ENCODE measurements at places on chromosomes 12 and 14.
A peak's percentile ranks its signal among the peaks of the same experiment; 100 is the strongest.

GRCh38 chr12:82688596-82688995 lies 1.9 kb downstream of the TMTC2 start:
- no peak for DNase-seq

DNA sequence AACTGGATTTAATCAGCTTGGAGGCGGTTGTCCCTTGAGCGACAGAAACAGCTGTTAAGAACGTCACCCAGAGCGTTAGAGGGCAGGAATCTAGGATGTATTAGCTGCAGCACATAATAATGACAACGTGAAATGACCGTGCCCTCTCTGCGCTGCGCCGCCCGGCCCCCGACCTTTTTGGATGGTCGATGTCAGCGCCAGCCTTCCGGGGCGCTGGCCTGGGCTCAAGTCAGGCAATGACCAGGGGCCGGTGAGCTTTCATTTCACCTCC lies 427 bp upstream of the TMEM120B start:
- no peak for DNase-seq

GRCh38 chr14:71661441-71661840 lies 270.8 kb upstream of the RGS6 start:
- DNase-seq, result no peak

- DNase-seq, result no peak
These were observed 32.4 kb downstream of the FERMT2 start for GRCh38 chr14:52918486-52918885.

DNA sequence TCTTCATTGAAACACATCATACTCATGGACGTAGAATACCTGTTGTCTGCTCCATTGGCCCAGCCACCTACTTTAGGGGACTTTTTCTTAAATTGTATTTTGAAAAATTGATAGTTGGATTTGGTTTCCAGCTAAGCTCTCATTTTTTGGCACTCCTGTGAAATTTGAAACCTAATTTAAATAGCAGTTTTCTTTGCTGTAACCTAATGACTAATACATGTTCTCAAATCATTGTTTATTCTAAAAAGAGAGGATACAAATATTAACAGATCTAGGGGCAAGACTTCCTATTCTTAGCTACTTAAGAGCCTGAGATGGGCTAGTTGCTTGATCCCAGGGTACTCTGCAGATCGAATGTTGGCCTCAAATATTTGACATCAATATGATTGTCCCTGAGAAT lies 78.9 kb downstream of the PLEKHA5 start:
- no peak for DNase-seq

GRCh38 chr12:128534906-128535305 lies 267.9 kb downstream of the TMEM132C start:
- no peak for DNase-seq

- no peak for DNase-seq
These were observed at the start of gene CLEC6A for GRCh38 chr12:8455727-8456360. CLEC6A (plus strand) TSS chr12:8455962; CDS start chr12:8456112, 150 bp downstream.

- DNase-seq, result no peak
These were observed 16.7 kb upstream of the IFNG start for GRCh38 chr12:68176257-68176656.

DNA sequence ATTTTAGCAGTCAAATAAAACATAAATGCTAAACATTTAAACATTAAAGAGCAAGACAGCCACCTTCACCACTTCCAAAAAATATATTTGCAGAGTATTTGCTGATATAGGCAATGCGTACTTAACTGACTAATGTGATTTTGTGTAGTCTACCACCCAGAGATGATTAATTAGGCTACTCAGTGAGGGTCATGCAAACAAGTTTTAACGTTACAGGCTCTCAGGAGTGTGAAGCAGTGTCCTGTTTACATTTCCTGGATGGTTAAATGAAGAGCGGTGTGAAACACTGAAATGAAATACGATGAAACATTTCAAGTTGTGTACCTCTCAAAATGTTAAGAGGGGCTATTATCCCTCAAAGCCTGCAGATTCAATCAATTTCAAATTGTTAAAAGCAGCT lies 165.8 kb upstream of the LRIG3 start:
- no peak for DNase-seq

GRCh38 chr14:86462193-86462753 lies 932.3 kb downstream of the FLRT2 start:
- peak; percentile 63 for DNase-seq

DNA sequence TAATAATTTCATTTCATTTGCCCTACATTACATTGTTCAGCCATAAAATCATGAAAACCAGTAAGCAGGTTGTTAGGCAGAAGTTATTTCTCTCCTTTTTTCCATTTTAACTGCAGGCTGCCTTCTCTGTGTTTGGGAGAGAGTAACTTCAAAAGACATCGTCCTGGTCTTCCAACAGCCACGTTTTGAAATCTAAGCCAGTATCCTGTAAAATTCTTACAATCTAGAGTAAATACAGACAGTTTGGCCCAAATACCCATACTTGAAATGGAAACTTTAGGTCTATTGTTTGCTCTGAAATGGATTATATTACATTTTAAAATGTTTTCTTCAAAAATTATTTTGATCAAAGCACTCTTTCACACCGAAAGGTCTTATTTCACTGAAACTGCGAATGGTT lies 66.1 kb upstream of the SLCO1C1 start:
- DNase-seq, result no peak

- peak; percentile 75 for DNase-seq
These were observed 75.6 kb upstream of the FRMD6 start for GRCh38 chr14:51576117-51576430.

- DNase-seq, result peak; percentile 60
These were observed 109.3 kb upstream of the MYF6 start for GRCh38 chr12:80598004-80598606.

DNA sequence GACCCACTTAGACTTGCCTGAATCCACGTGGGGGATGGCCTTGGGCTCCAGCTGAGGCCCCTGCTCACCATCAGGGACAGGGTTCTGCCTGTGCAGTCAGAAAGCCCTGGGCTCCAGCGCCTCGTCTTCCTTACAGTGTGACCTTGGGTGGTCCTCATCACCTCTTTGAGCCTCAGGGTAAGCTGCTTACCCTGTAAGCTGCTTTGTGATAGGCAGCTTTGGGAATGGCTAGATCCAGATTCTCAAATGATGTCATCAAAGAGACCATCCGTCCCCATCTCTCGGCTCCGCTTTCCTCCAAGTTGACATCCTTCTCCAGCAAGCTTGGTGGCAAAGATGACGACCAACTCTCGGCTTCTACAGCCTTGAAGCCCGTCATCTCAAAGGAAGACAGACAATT lies 127.0 kb downstream of the ADCK1 start:
- no peak for DNase-seq

GRCh38 chr14:68738559-68738958 lies 54.3 kb downstream of the ZFP36L1 start:
- DNase-seq, result no peak

DNA sequence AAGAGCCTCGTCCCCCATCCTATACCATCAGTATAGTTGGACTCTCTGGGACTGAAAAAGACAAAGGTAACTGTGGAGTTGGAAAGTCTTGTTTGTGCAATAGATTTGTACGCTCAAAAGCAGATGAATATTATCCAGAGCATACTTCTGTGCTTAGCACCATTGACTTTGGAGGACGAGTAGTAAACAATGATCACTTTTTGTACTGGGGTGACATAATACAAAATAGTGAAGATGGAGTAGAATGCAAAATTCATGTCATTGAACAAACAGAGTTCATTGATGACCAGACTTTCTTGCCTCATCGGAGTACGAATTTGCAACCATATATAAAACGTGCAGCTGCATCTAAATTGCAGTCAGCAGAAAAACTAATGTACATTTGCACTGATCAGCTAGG lies 13.6 kb downstream of the ARHGAP5 start:
- DNase-seq, result no peak

GRCh38 chr14:103329401-103330347 lies 4.4 kb upstream of the EIF5 start:
- DNase-seq, result no peak

- DNase-seq, result no peak
These were observed 75.9 kb downstream of the AKAP6 start for GRCh38 chr14:32404784-32405573.

DNA sequence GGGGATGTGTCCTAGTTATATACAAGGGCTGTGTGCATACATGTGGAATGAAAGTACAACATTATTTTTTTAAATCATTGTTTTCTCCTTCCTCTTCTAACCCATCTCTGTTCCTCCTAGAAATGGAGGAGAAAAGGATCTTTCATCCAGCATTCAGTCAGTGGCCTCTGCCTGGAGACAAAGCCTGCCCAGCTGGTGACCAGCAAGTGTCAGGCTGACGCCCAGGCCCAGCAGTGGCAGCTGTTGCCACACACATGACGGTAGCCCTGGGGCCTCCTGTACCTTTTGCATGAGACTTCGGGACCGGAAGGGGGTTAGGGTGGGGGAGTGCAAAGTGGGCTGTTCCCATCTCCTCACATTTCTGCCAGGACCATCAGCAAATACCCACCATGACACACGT lies 46.2 kb downstream of the ERH start:
- no peak for DNase-seq

GRCh38 chr14:33317675-33318074 lies 379.0 kb downstream of the NPAS3 start:
- DNase-seq, result no peak

DNA sequence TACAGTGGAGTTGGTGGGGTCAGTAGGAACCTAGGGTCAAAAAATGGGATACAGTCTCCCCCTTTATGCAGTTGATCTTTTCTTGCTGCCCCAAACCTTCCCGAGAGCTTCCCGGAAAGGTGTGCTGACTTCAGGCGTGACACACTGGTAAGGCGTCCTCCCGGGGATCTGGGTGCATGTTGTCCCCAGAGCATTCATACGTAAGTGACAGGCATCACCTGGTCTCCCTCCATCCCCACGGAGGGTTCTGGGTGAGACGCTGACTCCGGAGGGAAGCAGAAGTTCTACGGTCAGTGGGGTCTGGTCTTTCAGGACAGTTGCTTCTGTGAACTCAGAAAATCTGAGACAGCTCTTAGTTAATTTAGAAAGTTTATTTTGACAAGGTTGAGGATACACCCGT lies 159.6 kb upstream of the RTL1 start:
- DNase-seq, result no peak

DNA sequence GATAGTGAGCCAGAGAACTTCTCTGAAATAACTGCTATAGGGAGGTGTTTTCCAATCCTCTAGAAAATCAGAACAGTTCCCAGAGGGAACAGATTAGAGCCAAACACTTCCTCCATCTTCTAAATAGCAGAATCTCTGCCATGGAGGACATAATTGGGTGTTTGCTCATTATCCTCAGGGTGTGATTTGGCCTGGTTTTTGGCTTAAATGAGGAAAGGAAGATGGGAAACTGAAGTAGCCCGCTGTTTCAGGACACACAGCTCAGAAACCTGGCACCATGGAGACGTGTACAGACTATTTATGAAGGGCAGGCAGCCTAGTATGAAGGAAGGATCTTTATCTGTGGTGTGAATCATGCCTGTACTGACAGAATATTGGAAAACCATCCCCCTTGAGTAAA lies 231.7 kb upstream of the PRKD1 start:
- no peak for DNase-seq

- no peak for DNase-seq
These were observed 25.0 kb downstream of the SNX6 start for GRCh38 chr14:34604995-34605394.

DNA sequence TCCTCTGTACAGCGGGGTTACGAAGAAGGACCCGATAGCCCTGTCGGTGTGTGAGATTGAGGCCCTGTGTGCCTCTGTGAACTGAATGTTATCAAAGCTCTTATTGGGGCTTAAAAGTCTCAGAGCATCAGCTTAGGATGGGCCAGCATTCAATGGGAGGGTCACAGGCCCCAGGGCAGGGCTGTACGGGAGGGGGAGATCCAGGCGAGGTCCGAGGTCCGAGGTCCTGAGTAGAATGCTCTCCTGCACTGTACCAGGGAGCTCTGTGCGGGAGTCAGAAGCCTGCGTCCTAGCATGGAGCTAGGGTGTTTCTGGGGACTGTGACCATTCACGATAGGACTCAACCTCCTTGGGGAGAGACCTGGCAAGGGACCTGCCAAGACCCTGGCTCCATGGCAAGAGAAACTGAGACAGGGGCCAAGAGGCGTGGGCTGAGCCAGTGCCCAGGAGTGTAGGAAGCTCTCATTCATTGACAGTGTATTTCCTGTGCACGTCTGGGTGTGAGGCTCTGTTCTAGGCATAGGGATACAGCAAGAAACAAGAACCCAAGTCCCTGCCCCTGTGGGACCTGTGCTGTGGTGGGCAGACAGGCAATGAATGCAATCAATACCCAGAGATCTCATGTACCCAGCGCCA lies 12.0 kb upstream of the FAM181A start:
- no peak for DNase-seq

DNA sequence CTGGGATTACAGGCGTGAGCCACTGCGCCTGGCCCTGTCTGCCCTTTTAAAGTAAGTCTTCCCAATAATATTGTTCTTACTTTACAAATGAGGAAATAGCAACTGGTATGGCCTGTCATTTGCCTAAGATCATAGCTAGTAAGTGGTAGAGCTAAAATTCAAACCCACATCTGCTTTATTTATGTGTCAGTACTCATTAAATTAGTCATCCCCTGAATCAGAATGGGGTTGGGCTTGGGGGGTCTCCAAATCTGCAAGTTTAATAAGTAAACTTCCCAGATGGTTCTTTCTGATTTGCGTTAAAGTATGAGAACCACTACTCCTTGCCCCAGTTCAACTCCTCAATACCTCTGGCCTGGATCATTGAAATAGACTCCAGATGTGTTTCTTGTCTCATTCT lies 96.2 kb downstream of the FAR2 start:
- no peak for DNase-seq

- DNase-seq, result peak; percentile 83
These were observed 555.9 kb upstream of the TMEM132C start for GRCh38 chr12:127711108-127711507.

- no peak for DNase-seq
These were observed 2.4 kb upstream of the GPR65 start for GRCh38 chr14:88002421-88003075.

DNA sequence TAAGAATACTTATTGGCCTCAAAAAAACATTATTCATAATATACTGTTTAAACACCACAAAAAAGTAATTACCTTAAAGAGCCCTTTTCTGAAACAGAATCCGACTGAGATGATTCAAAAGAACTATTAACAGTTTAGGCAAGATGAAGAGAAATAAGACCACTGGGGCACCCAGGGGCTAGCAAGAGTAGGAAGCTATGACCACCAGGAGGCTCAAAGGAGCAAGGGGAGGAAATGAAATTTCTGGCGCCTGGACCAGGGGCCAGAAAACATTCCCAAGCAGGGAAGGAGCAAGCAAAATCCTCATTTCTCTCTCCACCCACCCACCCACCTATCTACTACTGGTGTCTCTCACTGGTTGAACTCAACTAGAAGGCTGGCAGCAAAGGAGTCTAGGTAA lies 6.3 kb upstream of the DCAF4 start:
- DNase-seq, result peak; percentile 56

GRCh38 chr12:115407036-115407435 lies 723.1 kb upstream of the TBX3 start:
- no peak for DNase-seq

GRCh38 chr14:50333014-50333509 lies 20.9 kb downstream of the DMAC2L start:
- DNase-seq, result no peak

DNA sequence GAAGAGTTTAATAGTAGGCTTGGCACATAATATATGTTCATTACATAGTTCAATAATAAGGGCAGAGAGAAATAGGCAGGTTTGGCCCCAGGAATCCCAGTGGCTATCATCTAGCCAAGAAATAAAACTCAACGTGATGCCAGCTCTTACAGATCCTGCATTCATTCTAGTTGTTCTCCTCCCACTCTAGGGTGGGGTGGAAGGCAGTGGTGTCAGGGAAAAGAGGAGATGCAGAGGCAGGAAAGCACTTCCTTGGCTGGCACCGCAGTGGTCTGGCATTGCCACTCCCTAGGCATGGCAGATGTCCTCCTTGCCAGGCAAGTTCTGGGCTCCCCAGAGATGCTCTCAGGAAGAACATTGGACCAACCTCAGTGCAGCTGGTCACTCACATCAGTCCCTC lies 383.6 kb downstream of the GRIN2B start:
- DNase-seq, result no peak

- DNase-seq, result peak; percentile 66
These were observed 29.2 kb upstream of the CRY1 start for GRCh38 chr12:107122452-107122958.

Measured in endodermal cell (in vitro differentiated cells).